ENCODE measurements at places on chromosomes 1 and 21. TPM values are rescaled to one million over a fixed set of nuclear protein-coding genes. Genes with fewer than 3 reads are reported as not detected.

The ADORA1 gene
- 5.9 TPM for total RNA-seq

- DNase-seq, result no peak
These were observed 8.1 kb upstream of the SLC45A3 start for GRCh38 chr1:205688171-205689080.

- DNase-seq, result no peak
These were observed 59.2 kb downstream of the SASS6 start for GRCh38 chr1:100073531-100073930.

DNA sequence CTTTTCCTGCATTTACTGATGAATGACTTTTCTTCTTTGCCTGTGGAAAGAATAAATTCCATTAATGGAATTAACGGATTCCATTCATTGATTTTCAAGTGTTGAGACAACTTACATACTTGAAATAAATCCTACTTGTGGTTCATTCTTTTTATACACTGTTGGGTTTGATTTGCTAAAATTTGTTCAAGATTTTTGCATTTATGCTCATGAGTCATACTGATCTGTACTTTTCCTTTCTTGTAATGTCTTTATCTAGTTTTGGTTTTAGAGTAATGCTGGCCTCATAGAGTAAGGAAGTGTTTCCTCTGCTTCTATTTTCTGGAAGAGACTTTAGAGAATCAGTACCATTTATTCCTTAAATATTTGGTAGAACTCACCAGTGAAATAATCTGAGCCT is 14.4 kb downstream of the UROD start:
- DNase-seq, result no peak

DNA sequence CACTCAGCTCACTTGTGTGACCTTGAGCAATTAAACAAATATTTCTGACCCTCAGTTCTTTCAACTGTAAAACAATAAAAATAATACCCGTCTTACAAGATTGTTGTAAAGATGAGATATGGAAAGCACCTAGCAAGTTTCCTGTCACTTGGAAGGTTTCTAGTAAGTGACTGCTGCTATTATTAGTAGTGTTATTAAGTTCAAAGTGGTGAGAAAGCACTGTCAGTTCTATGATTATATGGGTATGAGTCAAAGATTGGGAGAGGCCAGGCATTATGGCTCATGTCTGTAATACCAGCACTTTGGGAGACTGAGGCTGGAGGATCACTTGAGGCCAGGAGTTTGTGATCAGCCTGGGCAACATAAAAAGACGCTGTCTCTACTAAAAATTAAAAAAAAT is 145.4 kb downstream of the C1orf21 start:
- DNase-seq, result no peak

- peak; percentile 70 for DNase-seq
These were observed 927 bp downstream of the WNT9A start for GRCh38 chr1:227946624-227947385.

DNA sequence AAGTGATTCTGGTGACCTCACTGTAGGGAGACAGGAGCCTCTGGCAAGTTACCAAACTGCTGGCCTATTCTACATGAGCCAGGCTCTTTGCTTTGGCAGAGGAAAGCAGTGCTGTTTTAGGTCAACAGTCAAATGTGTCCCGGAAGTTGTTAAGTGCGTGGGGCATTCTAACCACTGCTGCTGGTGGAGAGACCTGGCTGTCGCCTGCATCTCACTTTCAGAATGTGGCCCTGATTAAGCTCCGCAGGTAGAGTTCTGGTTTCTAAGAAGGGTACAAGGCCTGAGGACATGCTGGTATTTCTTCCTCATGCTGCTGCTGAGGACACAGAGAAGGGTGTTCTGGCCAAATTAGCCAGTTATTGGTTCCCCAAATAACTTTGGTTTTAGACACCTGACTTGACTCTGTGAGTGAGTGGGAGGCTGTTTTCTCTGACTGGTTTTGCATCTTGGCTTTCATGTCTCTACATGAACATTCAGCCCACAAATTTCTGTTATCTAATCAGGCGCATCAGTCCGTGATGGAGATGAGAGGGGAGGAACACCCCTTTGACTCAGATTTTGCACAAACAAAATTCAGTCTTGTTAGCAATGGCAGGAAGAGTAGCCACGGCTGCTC is 120.8 kb downstream of the LMO4 start:
- DNase-seq, result no peak

- DNase-seq, result no peak
These were observed 87.5 kb upstream of the PLPPR4 start for GRCh38 chr1:99176753-99177152.

DNA sequence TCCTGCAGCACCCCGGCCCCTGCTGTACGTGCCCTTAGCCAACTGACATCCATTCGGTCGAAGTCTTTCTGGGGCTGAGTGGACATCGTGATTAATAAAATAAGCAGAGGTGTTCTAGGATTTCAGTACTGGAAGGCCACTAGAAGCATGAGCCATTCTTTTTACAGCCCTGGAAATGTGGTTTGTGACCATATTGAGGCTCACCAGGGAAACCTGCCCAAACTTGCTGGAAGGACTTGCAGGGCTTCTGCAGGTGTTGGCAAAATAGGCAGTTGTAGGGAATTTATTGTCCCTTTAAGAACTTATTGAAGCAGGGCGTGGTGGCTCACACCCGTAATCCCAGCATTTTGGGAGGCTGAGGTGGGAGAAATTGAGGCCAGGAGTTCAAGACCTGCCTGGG is 80.8 kb downstream of the DOP1B start:
- DNase-seq, result no peak

- DNase-seq, result no peak
These were observed 32.7 kb upstream of the WASF2 start for GRCh38 chr1:27522432-27523336.

- DNase-seq, result no peak
These were observed 107.9 kb upstream of the PALMD start for GRCh38 chr1:99537886-99538617.

- no peak for DNase-seq
These were observed 20.0 kb downstream of the LRRC3 start for GRCh38 chr21:44475266-44475845.

The C1orf53 gene
- total RNA-seq, result 9.5 TPM

The FASLG gene
- not detected for total RNA-seq

The FMOD gene
- not detected for total RNA-seq

DNA sequence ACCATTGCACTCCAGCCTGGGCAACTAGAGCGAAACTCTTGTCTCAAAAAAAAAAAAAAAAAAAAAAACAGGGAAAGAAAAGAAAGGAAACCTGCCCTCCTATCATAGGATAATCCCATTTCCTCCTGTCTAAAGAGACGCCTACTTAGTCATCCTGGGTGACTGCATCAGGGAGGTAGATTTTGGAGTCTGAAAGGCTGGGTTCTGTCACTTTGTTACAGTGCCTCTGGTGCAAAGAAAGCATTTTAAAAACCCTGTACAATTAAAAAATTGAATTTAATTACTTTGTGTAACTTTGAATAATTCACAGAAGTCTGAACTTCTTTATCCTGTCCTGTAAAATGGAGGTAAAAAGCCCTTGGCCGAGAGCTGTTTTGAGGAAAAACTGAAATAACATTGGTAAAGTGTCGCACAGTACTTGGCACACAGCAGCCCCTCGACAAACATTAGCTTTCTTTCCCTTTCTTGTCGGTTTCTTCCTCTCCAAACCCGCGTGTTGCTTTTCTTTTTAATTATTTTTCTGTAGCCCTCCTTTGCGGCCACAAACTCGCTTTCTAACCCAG is 657 bp upstream of the HDAC1 start:
- peak; percentile 81 for DNase-seq

The KCNJ15 gene
- total RNA-seq, result not detected

DNA sequence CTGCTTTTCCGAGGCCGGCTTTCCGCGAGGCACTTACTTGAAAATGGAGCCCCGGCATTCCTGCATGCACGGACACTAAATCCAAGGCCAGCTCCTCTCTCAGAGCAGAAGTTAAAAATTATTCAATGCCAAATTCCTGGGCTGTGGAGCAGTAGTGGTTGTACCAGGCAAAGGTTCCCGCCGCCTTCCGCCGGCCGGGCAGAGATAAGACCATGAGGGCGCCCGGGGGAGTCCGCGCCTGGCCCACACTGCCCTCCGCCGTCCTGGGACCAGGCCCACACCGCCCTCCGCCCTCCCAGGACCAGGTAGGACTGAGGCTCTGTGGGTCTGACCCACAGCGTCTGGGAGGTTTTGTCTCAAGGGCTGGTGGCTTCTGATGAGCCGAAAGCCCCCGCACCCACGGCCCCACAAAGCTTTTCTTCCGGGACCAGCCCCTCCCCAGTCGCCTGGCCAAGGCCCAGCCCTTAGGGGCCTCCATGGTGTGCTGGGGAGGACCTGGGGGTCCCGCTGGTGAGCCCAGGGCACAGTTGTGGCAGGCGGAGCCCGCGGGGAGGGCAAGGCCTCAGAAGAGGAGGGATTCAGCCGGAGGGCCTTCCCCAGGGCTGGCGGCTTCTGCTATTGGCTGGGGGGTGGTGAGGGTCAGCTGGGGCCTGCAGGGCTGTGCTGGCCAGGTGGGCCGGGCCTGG is 12.7 kb upstream of the C1orf159 start:
- DNase-seq, result no peak

The TCP10L gene
- total RNA-seq, result not detected

DNA sequence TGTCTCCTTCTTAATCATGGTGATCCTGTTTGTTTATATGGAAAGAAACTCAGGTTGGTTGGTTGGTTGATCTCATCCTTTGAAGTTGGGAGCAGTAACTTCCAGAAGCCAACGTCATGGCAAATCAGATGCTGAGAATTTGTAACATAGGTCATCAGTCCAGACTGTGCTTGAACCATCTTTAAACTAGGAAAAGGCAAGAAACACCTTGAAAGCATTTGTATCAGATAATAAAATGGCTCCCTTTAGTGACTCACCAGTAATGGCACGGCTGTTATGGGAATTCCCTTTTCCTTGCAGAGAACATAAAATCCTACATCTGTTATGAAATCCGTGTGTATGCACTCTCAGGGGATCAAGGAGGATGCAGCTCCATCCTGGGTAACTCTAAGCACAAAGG is 58.1 kb downstream of the SERBP1 start:
- no peak for DNase-seq

Data from PC-9 (cell line).